Upper lobe of right lung (tissue), 1 donor: ENCODE measurements at places on chromosomes 7 and 10.

DNA sequence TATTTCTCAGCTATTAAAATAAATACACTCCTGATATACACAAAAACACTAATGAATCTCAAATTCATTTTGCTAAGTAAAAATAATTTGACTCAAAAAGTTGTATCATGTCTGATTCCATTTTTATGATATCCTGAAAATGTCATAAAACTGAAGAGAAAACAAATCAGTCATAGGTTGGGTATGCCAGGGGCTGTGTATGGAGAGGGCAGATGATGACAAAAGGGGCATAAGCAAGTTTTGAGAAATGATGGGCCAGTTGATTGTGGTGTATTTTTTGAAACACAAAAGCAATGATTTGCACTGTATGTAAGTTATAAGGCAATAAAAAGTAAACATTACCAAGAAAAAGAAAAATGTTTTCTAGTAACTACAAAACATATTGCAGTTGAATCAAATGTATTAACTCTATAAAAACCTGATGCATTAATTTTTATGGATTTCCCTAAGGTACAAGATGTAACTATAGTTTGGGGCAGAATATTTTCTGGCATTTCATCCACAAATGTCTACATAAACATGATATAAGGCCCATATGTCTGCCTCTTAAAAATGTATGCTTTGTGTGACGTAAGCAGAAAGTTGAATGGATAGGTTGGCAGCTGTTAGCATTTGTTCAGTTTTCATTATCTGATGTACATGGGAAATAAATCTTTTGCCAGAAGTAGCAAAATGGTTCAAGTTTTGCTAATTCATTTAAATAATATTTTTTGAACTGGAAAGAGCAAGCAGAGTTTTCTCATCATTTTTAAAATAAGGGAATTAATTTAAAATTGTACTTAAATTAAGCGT lies 35.1 kb upstream of the ING3 start:
- DNase-seq: no peak

GRCh38 chr7:68205826-68206225 lies 1209.2 kb downstream of the TYW1 start:
- DNase-seq: no peak

DNA sequence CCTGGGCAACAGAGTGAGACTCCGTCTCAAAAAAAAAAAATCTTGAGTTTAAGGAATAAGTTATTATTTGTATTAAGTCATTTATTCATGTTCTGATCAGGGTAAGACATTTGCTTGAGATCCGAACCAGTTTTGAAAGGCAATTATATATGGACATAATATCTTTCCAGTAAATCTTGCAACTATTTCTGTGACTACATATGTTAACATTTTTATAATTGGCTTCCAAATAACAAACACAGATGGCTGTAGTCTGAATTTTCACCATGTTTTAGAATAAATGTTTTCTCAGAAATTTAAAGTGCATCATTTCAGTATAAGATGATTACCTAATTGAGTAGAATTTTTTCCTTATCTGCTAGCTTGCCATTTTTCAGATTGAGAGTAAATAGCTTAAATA lies 21.2 kb downstream of the AKAP9 start:
- DNase-seq: no peak

DNA sequence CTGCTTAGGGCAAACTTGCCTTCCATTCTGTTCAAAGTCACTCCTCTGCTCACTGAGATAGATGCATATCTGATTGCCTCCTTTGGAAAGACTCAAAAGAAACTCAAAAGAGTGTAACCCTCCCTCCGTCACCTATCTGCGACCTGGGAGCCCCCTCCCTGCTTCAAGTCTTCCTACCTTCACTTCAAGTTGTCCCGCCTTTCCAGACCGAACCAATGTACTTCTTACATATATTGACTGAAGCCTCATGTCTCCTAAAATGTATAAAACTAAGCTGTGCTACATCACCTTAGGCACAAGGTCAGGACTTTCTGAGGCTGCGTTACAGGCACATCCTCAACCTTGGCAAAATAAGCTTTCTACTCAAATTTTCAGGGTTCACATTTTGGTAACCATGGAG lies 77.4 kb upstream of the C1GALT1 start:
- no peak for DNase-seq

DNA sequence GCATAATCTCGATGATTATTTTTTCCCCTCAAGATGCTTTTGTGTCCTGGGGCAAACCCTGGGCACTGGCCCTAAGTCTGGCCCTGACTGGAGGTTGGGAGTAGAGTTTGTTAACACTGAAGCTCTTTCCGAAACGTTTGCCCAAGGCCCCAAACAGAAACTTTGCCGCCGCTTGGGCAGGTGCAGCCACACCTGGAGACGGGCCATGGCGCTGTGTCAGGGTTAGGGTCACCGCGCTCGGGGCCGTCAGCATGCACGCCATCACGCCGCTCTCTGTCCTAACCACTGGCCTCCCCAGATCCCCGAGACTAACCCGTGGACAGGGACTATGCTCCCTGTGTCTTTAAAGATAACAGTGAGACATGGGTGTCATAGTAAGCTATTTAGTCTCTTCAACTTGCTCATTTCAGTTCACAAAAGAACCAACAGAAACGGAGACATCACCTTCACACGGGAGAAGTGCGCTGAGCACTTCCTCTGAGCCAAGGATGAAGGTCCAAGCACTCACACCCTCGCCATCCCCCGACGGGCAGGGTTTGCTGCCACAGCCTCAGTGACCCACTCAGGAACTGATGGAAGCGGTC lies 85.3 kb upstream of the DIP2C start:
- DNase-seq: no peak

GRCh38 chr10:101097881-101098280 lies 33.2 kb upstream of the TLX1 start:
- DNase-seq: no peak

DNA sequence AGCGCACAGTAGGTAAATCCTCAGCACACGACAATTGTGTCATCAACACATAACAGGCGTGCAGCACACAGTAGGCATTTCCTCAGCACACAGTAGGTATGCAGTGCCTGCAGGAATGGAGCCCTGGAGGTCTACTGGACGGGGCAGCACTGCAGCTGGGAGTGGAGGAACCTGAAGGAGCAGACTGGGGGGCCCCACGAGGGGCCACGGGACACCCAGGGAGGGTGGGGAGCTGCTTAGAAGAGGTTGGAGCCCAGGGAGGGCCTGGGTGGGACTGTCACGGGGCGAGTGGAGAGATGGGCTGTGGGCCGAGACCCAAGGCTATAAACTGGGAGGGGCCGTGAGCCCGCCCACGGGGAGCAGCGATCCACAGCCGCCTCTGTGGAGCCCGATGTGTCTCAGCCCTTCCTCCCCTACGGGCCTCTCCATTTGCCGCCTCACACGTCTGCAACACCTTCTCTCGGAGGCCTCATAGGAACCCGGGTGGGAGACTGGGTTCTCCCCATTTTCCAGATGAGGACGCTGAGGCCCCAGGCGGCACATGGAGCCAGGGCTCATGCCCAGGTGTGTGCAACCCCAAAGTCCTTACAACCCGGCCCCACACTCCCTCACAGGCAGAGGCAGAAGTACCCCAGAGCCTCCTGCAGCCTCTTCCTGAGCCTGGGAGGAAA lies 101.5 kb downstream of the MICALL2 start:
- peak; percentile 55 for DNase-seq

- no peak for DNase-seq
These were observed 260.1 kb upstream of the PODXL start for GRCh38 chr7:131816391-131817007.

- no peak for DNase-seq
These were observed 621.4 kb downstream of the PHTF2 start for GRCh38 chr7:78420001-78420400.

DNA sequence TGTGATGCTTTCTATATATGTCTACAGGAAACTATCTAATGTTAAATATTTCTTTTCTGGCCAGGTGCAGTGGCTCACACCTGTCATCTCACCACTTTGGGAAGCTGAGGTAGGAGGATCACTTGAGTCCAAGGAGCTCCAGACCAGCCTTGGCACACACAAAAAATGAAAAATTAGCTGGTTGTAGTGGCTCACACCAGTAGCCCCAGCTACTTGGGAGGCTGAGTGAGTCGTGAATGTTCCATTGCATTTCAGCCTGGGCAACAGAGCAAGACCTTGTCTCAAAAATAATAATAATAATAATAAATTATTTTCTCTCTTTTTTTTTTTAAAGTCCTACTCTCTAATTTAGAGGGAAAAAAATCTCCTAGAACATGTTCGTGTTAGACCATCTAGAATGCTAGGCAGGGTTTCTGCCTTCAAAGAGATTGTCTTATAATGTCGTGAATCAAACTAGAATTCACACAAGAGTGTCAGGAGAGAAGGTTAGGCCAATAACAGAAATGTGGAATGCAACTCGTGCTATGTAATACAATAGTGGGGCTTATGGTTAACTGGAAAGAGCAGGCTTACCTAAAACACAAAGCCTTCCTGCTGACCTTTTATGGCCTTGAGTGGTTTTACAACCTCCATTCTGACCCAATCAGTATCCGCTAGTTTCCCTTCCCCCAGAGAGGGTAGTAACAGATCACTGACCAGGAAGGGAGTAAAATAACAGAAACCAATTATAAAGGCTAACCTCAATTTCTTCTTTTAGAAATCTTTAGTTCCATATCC lies 46.3 kb downstream of the MYOF start:
- no peak for DNase-seq

- DNase-seq: no peak
These were observed 15.4 kb downstream of the GSDME start for GRCh38 chr7:24741679-24742505.

DNA sequence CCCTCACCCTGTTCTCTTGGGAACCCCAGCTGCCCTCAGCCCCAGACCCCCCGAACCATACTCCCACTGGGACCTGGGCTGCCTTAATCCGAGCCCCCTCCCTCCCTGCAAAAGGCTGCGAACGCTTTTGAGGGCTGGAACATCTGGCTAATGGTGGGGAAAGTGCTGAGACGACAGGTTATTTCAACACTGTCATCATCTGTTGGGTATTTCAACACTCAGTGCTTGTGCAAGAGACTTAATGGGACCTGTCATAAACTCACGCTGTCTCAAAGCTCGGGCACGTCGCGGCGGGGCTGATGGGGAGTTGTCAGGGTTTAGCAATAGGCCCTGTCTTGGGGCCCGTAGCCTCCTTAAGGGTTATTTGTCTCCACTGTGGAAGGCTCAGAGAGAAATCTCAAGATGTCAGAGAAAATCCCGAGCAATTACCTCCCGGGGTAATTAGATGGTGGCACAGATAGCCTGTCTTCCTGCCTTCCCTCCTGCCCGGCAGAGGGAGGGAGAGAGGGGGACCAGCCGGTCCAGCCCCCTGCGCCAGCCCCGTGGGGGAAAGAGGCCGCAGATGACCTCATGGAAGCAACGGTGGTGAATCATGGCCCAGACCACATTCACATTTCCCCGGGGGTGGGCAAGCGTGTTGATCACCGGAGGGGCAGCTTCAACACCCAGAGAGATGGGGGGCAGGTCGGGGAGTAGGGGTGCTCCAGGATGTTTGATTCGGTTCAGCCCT lies 88.7 kb upstream of the MYL10 start:
- peak; percentile 87 for DNase-seq

GRCh38 chr7:100584054-100584682 lies 1.8 kb downstream of the LRCH4 start:
- no peak for DNase-seq

GRCh38 chr10:124447751-124448466 lies 1.9 kb downstream of the NKX1-2 start:
- no peak for DNase-seq

DNA sequence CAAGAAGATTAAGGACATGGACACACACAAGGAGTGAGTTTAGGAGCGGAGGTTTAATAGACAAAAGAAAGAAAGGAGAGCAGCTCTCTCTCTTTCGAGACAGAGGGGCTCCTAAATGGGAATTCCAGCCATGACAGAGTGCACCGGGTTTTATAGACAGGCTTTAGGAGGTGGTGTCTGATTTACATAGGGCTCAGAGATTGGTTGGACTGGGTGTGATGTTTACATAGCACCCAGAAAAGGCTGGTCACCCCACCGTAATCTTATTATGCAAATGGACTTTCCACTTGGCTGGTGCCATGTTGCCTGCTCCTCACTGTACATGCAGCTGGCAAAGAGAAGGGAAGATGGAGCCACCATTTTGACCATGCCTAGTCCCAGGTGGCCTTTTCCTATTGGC lies 28.4 kb upstream of the MRC1 start:
- no peak for DNase-seq
